ENCODE measurements at places on chromosomes 7 and 10. TPM values are rescaled to one million over a fixed set of nuclear protein-coding genes. Genes with fewer than 3 reads are reported as not detected.
A peak's percentile ranks its signal among the peaks of the same experiment; 100 is the strongest.

DNA sequence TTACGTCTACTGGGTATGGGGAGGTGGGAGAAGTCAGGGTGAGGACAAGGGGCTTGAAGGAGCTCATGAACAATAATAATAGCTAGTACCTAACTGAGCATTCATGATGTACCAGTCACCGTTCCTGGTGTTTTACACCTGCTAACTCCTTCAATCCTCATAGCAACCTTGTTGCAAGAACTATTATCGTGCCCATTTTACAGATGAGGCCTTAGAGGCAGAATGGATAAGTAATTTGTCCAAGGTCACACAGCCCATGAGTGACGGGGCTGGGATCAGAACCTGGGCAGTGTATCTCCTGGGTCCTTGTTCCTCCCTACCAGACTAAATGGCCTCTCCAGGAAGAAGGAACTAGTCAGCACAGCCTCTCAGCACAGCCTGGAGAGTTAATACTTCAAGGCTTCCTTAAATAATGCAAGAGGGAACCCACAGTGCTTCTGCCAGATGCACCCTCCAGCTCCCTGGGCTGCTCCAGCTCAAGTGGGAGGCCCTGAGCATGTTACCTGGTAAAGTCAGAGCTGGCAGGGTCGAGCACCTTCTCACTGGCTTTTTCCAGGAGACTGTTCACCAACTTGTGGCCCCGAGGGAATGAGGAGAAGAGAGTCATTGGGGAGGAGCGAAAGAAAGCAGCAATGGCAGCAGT, 28.8 kb downstream of the RRP12 start:
- no peak for DNase-seq

- DNase-seq = no peak
Observed at GRCh38 chr10:120948889-120949608, 97.9 kb downstream of the WDR11 start.

DNA sequence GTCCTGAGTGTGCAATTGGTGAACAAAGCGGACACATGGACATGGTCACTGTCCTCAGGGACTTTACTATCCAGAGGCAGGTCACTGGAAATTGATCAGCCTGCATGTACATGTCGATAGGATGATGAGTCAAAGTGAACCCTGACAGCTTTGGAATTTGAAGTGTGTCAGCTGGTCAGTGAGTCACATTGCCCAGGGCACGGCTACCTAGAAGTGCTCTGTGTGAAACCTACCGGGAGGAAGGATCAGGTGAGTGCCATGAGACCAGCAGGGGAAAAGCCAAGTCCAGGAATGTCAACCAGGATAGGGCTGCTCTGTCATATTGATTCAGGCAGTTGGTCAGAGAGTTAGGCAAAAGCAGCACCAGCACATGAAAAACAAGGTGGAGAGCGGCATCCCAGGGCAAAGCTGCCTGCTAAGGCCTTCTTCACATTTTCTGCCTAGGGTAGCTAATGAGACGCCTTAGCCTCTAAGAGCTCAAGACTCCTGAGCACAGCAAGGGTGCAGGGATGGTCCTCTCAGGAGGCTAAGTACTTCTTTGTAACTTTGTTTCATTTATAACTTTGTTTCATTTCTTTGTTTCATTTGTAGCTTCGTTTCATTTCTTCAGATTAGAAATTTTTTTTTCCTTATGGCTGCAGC, 19.4 kb upstream of the PDCD4 start:
- DNase-seq = no peak

DNA sequence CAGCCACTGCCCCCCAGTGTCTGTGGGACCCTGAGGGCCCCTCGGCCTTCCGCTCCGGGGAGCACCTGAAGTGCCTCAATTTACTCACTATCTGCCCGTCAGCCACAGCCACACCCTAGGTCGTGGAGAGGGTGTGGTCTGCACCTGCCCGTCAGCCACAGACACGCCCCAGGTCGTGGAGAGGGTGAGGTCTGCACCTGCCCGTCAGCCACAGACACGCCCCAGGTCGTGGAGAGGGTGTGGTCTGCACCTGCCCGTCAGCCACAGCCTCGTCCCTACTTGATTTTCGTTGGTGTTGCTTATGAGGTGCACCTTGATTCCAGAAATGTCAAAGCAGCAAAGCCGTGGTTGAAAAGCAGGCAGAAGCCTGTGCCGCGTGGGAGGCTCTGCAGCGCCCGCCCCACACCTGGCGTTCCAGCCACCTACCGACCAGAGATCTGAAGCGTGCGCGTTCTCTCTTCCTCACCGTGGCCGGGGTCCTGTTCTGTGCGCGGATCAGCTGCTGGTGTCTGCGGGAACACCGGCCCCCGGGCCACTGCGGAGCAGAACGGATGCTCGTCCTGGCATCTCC, 101.6 kb downstream of the DYNC2I1 start:
- no peak for DNase-seq

- DNase-seq = no peak
Observed at GRCh38 chr10:117412469-117413010, 37.3 kb upstream of the PDZD8 start.

GRCh38 chr10:48576501-48576900, 28.4 kb downstream of the ARHGAP22 start:
- no peak for DNase-seq

DNA sequence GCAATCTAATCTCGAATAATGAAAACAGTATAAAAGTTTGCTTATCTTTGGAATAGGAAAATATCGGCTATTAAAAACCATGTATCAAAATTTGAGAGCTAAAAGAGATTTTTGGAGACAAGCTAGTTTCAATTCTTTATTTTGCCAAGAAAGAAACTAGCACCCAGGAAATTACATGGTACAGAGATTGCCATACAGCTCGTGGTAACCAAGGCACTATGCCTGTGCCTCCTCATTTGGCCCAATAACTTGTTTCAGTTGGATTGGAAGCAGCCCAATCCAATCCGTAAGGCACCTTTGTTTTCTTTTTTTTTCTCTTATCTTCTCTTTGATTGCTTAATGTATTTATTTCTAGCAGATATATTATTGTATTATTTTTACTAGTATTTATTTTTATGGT, 55.0 kb downstream of the GNAI1 start:
- no peak for DNase-seq

DNA sequence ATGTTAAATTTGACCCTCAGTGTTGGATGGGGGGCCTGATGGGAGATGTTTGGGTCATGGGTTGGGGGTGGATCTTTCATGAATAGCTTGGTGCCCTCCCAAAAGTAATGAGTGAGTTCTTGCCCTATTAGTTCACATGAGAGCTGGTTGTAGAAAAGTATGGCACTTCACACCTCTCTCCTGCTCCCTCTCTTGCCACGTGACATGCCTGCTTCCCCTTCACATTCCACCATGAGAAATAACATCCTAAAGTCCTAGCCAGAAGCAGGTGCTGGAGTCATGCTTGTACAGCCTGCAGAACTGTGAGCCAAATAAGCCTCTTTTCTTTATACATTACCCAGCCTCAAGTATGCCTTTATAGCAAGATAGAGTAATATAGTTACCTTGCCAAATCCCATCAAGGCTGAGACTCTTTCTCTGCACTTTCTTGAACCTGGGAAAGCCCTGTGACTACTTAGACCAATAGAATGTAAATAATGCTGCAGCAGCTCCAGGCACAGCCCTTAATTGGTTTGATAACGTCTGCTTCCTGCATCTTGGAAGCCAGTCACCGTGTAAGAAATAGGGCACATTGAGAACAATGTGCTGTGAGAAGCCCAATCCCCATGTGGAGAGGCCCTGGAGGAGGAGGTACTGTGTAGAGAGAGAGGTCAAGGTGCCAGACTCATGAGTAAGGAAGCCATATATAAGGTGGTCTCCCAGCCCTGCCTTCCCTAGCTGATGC, 88.0 kb upstream of the NAMPT start:
- DNase-seq = no peak

DNA sequence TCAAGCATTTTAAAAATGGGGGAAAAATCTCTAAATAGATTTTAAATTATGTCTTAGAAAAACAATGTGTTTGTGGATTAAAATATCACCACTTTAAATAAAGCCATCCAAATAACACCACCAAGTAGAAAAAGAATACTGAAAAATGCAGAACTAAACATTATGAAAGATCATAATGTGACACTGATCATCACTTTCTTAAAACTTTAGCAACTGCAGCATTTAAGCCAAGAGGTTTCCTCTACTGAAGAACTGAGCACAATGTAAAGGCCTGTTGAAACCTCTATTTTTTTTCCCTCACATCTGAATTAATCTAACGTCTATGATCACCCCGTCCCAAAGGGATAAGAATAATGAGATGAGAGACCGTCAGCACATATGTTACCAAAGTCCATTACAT, 18.6 kb downstream of the MINDY3 start:
- DNase-seq = no peak

GRCh38 chr10:47025253-47025539, 114.0 kb downstream of the PTPN20 start:
- DNase-seq = no peak

DNA sequence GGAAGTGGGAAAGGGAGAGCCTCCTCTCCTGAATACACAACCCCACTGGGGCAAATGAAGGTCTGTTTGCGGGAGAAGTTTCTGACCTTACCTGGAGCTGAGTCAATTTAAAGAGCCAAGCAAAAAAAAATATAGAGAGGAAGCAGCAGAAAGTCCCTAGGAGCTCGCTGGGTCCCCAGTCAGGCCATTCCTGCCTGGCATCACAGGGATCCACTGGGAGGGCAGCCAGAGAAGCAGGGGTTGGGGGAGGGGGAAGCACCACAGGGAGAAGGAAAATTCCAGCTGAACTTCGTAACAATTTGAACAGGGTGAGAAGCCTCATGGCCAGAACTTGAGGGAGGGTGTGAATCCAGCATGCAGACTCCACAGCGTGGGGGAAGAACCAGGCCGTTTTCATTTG, 298.7 kb downstream of the LRRTM3 start:
- no peak for DNase-seq

GRCh38 chr10:31920538-31920937, 8.1 kb downstream of the ARHGAP12 start:
- no peak for DNase-seq

DNA sequence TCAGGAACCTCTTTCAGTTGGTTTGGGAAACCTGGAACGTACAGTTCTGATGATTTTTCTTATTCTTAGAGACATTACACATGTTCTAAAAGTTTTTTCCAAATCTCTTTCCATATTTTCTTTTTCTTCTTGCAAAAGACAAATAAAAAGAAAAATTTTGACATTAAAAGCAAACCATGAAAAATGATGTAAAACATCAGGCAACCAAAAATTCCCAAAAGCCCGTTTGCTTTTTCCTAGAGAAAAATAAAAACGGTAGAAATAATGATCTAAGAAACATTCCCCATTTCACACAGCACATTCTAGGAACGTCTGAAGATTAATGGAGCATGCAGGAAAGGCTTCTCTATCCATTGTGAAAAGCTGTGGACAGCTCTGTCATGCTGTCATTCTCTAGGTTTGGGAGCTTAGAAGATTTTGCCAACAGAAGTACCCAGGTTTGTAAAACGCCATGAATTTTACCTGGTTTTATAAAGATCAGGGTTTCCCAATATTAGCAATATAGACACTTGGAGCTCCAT, 11.2 kb upstream of the PRTFDC1 start:
- no peak for DNase-seq

DNA sequence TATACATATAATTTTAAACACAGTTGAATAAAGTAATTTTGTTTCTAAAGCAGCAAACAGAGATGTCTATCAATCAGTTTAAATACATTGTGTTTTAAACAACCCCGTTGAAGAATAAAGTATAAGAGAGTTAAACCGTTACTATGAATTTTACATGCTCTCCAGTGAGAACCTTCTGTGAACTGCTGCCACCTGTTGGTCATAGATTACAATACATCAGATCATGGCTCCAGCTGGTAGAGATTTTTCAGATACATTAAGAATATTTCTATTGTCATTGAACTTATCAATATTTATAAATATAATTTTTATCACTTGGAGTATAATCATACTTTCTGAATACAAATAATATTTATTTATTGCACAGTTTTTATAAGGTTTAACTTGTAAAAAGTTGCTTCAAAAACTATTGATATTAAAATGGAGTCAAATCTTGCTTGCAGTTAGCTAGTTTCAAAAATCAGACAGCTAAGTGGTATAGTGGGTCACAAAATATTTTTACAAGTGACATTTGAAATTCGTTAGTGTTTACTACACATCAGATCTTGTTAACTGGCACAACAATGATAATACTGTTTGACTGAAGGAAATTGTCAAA, 561.2 kb upstream of the PHF14 start:
- DNase-seq = peak; percentile 4

- DNase-seq = no peak
Observed at GRCh38 chr7:11858026-11858425, 26.0 kb upstream of the THSD7A start.

DNA sequence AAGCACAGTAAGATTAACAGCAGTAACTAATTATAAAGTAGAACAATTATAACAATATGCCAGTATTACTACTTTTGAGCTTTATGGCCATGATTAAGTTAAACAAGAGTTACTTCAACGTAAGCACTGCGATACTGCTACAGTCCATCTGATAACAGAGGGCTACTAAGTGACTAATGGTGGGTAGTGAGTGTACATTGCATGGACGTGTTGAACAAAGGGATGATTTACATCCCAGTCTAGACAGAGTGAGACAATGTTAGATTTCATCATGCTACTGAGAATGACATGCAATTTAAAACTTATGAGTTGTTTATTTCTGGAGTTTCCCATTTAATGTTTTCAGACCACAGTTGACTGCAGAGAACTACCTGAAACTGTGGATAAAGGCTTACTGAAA, 45.6 kb downstream of the TPST1 start:
- DNase-seq = peak; percentile 36

GRCh38 chr10:101446947-101447346, 93.0 kb downstream of the BTRC start:
- no peak for DNase-seq

DNA sequence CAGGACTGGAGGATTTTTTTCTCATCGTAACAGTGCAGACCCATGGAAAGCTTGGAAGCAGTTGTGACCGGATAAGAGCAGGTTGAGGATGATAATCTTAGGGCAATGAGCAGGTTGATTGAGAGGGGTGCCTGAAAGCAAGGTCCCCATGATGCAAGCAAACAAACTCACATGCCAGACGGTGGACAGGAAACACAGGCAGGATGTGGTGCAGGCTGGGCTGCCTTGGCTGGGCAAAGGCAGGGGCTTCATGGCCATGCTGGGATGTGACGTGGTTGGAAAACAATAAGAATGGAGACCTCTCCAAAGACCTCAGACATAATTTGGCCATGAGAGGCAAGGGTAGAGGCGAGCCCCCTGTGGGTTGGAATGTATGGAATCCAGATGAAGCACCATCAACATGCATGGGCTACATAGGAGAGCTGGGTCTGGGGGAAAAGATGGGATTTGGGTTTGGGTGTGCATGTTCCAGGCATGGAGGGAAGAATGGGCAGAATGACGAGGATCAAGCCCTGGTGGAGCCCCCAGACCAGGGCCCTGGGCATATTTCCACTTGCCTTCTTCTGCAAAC, 58.3 kb downstream of the IKZF1 start:
- no peak for DNase-seq

PAPSS2 gene
- 63.9 TPM for total RNA-seq

IDI2 gene
- not detected for total RNA-seq

UPK3B gene
- total RNA-seq = not detected

C10orf62 gene
- not detected for total RNA-seq

TMEM273 gene
- total RNA-seq = 11.6 TPM

CRHR2 gene
- total RNA-seq = not detected

LAMB1 gene
- 458 TPM for total RNA-seq
